ENCODE measurements at places on chromosomes 12 and 14.

- DNase-seq = no peak
These were observed 50.4 kb downstream of the CHGA start for GRCh38 chr14:92973261-92973797.

- DNase-seq = no peak
These were observed 303.1 kb upstream of the PRKD1 start for GRCh38 chr14:30230719-30231118.

DNA sequence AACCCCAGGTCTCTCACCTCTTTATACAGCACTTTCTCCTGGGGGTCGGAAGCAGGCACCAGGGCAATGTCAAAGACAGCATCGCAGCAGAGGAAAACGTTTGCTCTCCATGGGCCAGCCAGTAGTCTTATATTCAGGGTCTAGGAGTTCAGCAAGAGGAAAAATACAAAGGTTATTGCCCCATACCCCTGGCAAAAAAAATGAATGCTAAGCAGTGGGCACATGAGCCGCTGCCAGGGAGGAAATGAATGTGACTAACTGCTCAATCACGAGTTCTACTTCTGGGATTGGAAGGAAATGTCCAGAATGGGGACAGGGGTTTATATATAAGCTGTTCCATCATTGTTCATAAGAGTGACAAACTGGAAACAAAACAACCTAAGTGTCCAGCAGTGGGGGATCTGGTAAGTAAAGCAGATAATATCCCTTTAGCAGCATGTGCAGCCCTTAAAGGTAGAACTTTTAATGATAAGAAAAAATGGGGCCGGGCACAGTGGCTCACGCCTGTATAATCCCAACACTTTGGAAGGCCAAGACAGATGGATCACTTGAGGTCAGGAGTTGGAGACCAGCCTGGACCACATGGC, 53.8 kb downstream of the PHETA1 start:
- no peak for DNase-seq

DNA sequence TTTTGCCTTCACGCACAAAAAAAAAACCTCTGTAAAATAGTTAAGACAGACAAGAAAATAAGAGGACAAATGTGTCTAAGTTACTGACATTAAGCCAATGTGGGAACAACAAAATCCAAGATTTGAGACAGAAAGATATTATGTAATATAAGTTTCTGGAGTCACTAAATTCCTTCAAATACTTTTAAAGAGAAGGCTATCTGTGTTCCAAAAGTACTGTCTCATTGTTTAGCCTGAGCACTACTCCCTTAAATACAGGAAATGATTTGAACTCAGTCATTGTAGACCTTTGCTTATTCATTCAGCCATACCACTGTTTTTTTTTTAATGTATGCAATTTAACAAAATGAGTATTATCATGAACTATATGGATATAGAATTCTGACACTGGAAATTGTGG, 82.7 kb upstream of the KITLG start:
- no peak for DNase-seq

DNA sequence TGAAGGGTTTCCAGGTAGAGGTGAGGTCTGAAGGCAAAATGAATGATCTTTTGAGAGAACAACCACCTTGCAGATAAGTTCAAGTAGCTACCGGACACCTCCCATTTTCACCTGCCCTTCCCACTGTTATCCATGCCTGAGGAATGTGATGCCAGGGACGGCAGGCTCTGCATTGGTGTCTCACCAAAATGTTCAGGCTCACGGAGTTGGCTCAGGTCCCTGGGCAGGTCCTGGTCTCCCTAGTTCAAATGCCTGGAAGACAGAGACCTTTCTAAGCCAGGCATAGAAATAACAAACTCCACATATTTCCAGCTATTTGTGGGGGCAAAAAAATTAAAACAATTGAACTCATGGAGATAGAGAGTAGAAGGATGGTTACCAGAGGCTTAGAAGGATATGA, 36.0 kb downstream of the TMEM63C start:
- DNase-seq = no peak

GRCh38 chr14:70822530-70823185, 13.3 kb upstream of the MAP3K9 start:
- DNase-seq = no peak

DNA sequence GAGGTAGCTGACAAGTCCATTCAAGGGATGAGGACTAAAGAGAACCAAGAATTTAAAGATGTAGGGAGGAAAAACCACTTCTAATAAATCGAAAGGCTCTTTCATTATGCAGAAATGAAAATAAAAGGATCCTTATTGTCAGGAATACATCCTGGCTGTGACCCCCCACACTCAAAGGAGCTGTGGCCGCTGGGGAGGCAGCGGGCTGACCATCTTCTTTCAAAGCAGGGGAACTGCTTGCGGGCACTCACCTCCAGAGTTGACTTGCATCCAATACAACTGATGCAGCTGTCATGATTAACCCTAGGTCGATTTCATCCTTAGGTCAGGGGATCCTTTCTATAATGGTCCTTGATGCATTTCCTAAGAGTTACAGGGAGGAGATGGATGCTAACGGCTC, 35.3 kb downstream of the TRAFD1 start:
- no peak for DNase-seq

GRCh38 chr12:18250313-18250916, 10.9 kb upstream of the PIK3C2G start:
- no peak for DNase-seq

GRCh38 chr12:80714055-80714454, 2.7 kb upstream of the MYF5 start:
- DNase-seq = no peak

GRCh38 chr12:115437061-115437567, 753.1 kb upstream of the TBX3 start:
- DNase-seq = no peak

DNA sequence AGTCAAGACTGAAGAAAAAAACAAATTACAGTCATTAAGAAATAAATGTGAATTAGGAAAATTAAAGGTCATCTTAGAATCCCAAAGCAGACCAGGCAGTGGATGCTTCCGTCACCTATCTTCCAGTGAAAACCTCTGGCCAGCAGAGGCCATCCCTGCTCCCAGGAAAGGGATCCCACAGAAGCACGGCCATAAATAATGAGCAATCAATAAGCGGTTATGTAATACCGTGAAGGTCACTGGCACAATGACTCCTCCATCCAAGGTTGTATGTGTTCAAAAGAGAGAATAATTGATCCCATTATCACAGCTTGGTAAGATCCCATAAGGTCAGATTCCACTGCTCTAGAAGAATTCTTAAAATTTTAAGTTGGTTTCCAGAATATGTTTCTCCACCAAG, 85.7 kb downstream of the PPP2R5E start:
- DNase-seq = no peak

GRCh38 chr14:101224356-101225156, 321.0 kb upstream of the RTL1 start:
- DNase-seq = no peak

GRCh38 chr12:122740351-122740750, 9.7 kb upstream of the HCAR1 start:
- DNase-seq = no peak

GRCh38 chr14:92463141-92463540, 50.4 kb upstream of the RIN3 start:
- no peak for DNase-seq

GRCh38 chr12:26428420-26428819, 233.0 kb downstream of the SSPN start:
- no peak for DNase-seq

DNA sequence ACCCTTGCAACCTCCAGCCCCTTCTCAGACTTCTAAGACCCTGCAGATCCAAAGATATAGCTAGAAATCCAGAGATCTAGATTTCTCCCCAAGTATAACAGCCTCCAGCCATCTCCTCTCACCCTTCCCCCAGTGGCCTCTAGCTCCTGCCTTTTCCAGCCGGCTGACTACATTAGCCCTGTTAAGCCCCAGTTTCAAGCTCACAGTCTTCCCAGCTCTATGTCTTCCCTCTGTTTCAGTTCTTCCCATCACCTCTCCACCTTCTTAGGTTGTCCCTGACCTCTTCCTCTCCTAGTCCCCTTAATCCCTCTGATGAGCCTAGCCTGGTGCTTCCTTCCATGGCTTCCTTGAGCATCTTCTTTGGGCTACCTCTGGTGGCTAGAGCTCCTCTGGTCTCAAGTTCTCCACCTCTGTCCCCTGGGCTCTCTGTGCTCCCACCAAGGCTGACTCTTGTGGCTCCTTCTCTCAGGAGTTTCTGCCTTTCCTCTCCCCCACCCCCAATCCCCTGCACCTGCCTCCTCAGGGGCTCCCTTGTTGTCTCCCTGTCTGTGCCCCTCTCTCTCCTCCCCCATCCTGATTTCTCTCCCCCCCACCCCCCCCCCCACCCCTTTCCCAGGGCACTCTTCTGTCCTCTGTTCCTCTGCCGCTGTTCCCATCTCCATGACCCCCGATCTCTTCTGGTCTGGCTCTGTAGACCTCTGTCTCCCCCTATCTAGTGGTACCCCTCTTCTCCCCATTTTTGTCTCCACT, 816 bp upstream of the GDF11 start:
- DNase-seq = no peak

DNA sequence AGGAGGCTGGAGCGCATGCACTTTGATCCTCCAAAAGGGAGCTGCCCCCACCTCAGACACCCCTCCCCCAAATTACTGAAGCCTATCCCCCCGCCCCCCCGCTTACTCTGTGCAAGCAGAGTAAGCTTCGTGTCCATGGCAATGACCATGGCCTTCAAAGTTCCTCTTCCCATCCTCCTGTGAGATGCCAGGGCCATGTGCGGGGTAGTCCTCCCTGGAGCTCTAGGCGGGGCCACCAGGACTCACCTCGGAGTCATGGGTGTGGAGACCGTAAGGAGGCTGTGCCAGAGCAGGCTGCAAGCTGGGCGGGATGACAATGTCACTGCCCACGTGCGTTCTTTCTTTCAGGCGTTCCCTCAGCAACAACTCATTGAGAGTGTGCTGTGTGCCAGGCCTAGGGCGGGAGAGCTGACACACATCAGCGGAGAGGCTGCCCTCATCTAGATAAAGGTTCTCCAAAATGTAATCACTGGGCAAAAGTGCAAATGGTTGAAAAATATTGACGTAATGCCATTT, 66.8 kb downstream of the C14orf132 start:
- no peak for DNase-seq

DNA sequence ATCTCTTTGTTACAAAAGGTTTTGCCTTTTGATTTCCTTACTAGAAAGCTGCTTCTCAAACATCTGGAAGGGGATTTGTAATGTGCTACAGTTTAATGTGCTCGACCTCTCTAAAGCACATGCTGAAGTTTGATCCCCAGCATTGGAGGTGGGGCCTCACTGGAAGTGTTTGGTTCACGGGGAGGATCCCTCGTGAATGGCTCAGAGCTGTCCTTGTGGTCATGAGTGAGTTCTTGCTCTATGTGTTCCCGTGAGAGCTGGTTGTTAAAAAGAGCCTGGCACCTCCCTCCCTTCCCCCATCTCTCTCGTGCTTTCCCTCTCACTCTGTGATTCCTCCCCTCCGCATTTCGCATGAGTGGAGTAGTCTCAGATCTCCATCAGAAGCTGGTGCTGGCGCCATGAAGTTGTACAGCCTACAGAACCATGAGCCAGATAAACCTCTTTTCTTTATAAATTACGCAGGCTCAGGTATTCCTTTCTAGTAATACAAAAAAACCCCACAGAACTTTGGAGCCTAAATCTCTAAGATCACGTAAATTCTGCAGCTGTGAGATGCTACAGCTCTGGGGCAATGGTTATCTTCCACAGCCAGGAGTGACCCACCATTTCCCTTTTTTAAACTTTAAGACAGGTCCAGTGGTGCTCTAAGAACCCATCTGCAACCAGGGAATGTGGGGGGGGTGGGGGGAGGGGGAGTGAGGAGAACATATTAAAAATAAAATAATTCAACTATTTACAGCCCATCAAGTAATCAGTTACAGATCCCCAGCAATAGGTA, 214.4 kb downstream of the FOXN3 start:
- no peak for DNase-seq

- DNase-seq = no peak
These were observed 1003.8 kb downstream of the TMTC2 start for GRCh38 chr12:83690465-83690864.
